Fibroblast of skin of scalp (primary cell): ENCODE measurements at places on chromosomes 6 and 20.
A peak's percentile ranks its signal among the peaks of the same experiment; 100 is the strongest.

GRCh38 chr6:150686566-150686965, 86.9 kb downstream of the PLEKHG1 start:
- DNase-seq, result no peak

DNA sequence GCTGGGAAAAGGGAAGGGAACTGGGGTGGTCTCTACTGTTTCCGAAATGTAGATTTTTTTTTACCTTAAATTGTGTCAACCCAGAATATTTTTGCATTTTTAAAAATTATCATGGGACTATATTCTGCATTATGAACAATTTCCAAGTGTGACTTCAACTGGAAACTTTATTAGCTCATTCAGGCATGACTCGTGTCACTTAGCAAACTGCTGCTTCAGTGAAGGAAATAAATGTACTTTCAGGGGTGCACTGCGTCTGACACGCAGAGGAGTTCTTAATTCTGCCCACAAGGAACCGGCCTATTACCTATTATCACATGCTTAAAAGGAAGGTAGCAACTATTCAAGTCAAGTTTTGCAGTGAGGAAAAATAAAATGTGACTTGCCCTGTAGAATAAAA, 291.3 kb upstream of the PRDM1 start:
- no peak for DNase-seq

DNA sequence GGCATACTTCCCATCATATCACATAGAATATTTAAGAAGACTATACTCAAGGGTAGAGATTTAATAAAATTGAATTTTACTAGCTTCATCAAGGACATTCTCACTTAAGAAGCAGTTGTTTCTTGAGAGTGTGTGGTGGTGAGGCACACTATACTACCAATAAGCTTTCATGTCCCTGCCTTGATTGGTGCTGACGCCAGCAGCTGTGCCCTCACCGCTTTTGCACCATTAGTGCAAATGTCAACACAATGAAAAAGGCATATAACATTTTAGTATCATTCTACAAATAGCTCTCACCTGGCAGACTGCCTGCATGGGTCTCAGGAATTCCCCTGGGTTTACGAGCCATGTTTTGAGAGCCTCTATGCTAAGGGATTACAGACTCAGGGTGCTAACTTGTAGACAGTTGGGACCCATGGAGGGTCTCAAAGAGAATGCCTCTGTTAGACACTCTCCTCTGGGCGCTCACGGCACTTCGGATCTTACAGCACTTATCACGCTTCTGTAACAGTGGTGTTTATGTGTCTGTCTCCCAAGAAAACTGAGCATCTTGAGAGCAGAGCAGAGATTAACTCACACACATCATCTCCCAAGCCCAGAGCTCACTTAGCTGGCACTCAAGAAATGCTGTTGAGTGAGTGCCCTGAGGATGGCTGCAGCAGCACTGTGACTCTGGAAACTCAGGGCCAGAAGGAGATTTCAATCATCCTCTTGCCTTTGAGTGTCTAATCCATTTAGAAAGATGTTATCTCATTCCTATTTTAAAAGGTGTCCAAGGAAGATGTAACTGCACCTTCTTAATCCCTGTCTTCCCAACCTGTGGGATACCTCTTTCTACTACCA, 143.3 kb upstream of the GPR6 start:
- DNase-seq, result no peak

DNA sequence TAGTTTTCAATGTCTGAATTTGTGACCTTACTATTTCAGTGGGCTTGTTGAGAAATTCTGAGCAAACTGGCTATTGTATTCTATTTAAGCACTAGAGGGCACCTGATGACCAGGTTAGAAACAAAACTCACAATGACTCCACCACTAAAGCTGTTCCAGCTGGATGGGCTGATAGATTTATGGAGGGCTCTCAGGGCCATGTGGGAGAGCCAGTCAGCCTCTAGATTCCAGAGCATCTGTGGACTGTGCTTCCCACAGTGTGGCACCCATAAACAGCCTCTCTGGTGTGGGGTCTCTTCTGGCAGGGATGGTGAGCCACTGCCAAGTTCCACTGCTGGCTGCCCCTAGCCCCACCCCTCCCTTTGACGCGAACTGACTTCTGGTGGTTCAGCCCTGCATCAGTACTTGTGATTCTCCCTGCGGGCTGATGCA, 29.2 kb downstream of the C6orf58 start:
- peak; percentile 34 for DNase-seq

- no peak for DNase-seq
Measured at GRCh38 chr6:20028562-20028961, 183.7 kb downstream of the MBOAT1 start.

DNA sequence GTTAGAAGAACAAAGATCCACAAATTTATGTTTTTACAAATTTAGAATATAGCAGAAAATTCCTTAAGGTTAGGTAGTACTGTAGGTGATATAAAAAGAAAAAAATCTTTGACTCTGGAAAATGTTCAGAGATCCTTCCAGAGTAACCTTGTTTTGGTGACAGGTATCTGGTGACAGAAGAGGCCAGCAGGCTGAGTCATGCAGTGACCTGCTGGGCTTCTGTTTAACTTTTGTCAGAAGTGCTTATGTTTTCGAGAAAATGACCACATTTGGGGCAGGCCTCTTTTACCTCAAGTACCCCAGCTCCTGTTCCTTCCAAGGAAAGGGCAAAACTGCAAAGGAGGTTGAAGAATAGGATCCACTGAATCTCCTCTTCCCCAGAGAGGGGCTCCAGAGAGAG, 10.5 kb upstream of the CLDN20 start:
- DNase-seq, result no peak

- DNase-seq, result no peak
Measured at GRCh38 chr6:91634791-91635190, 1047.9 kb upstream of the MAP3K7 start.

GRCh38 chr20:22512911-22513489, 71.4 kb downstream of the FOXA2 start:
- no peak for DNase-seq

GRCh38 chr6:120990866-120991265, 343.4 kb downstream of the TBC1D32 start:
- DNase-seq, result no peak

DNA sequence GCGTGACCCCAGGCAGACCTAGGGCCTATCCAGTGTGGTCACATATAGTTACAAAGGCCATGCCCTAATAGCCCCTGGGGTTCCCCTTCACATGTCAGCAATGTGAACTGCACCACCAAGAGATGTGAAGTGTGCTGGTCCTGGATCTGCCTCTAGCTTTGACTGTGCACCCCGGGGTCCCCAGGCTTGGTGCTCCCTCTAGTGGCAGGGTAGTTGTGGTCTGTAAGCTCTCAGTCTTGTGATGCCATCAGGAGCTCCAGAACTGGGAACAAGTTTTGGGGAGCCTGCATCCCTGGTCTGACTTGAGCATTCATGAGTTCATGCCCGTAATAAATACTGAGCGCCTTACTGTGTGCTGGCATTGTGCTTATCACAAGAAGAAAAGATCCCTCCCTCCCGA, 143.4 kb downstream of the DHX35 start:
- no peak for DNase-seq

- peak; percentile 35 for DNase-seq
Measured at GRCh38 chr6:47180633-47181032, 129.1 kb downstream of the TNFRSF21 start.

DNA sequence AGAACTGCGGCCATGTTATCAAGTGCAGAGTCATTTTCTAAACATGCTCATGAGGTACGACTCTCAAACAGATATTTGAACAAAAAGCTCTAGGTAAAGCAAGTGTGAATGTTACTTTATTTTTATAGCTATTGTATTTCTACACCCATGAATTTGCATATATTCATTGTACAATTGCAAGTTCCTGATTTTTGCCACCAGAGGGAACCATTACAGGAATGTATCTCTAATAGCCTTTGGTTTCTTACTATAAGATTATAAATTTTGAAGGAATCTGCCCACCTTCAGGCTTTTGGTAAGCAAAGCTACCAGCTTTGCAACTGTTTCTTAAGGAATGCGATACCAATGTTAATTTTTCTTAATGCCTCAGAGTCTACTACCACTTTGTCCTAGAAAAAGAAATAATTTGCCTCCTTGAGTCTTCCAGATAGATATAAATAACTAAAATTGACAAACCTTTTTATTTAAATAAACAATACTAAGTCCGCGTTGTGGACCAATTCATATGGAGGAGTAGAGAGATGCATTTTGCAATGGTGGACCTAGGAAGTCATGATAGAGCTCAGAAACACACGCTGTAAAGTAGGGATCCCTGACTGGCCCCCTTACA, 125.4 kb upstream of the SAMD5 start:
- peak; percentile 58 for DNase-seq
